ENCODE measurements at places on chromosomes 6 and 20.

DNA sequence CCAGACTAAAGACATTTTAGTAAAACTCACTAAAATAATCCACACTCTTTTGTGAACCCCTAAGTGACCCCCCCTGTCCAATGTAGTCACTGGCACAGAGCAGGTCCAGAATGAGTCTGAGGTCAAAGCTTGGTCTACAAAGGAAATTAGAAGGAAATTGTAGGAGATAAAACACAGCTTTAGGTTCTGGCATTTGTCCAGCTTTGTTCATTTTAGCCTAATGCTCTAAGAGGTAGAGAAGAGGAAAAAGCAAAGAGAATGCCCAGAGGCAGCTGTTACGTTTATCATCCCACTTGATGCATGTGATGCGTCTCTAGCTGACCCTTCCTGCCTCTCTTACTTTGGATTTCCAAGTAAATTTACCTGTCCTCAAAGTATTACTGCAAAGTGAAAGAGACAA is 62.5 kb downstream of the CNKSR3 start:
- DNase-seq, result no peak

GRCh38 chr6:22249711-22250350 is 47.0 kb downstream of the PRL start:
- DNase-seq, result no peak

- no peak for DNase-seq
These were observed 120.8 kb downstream of the CCDC170 start for GRCh38 chr6:151614630-151615029.

DNA sequence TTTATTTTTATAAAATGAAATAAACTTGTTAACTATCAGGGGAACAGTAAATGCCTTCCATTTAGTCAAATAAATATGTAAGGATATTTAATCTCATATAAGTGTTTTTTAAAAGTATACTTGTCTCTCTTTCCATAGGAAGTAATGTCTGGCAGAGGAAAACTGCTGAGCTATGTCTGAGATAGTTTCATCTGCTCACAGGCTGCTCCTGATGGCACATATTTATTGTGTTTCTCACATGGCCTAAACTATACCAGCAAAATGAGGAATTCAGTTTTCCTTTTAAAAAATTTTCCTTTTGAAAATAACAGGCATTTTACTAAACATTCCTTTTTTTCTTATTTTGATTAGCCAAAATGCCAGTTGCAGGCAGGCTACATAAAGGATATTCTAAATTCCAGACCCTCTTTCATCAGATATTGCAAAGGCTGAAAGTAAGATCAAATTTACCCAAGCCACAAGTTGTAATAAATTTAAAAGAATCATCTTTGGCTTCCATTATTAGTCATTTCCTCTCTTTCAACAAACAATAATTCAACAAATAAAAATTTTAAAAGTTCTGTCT is 60.1 kb upstream of the RNF146 start:
- no peak for DNase-seq

GRCh38 chr6:74366634-74367033 is 670.6 kb downstream of the CD109 start:
- no peak for DNase-seq

GRCh38 chr20:63309261-63310071 is 16.5 kb downstream of the COL20A1 start:
- DNase-seq, result peak; percentile 19

GRCh38 chr6:113881478-113881980 is 24.4 kb downstream of the MARCKS start:
- no peak for DNase-seq

DNA sequence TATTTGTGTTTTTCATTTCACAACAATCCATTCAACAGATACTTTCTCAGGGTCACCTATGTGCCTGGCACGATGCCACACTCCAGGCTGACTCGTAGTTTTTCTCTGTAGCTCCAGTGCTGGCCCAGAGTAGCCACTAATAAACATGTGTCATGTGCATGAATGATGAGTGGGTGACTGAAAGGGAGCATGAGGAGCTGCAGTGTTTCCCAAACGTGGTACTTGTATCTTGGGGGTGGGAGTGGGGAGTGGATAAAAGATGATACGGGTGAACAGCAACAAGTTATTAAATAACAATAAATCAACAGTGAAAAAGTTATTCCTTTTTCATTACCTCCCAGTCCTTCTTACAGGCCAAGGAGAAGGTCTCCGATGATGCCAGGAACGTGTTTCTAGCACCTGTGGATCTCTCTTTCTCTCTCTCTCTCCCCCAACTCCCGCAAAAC is 17.1 kb downstream of the SRXN1 start:
- DNase-seq, result no peak

GRCh38 chr6:144898052-144898689 is 613.0 kb downstream of the UTRN start:
- no peak for DNase-seq

DNA sequence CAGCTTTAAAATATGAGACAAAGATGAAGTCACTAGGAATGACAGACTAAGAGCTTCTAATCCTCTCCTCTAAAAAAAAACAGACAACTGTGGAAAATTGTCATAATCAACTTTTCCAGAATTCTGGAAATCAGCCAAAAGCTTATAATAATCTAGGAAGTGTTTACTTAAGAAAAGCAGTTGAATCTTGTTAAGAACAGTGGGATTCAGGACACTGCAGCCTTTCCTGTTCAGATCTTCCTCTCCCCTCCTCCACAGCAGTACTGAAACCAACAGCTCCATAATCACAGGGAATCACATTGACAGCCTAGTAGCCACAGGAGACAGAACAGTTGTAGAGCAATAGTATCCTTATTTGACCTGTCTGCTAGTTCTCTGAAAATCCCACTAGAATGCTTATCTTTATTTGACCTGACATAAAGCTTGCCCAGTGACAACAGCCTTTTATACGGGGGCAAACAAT is 41.6 kb downstream of the IBTK start:
- DNase-seq, result no peak

- DNase-seq, result no peak
These were observed 72.5 kb downstream of the SNX9 start for GRCh38 chr6:157895585-157895984.

DNA sequence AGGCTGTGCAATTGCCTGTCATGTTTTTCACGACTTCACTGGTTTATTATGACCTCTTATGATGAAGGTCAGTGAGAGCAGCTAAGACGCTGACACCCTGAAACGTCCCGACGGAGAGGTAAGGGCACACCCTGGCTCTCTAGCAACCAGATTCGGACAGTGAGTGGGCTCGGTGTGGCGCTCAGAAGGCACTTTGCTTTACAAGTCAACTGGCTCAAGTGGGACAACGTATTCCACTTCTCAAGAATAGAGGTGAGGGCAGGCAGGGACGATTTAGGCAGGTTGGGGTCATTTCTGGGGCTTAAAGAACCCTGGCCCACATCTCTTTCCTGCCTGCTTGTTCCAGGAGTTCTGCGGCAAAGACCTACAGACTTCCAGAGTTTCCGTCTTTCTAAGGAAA is 18.2 kb downstream of the RNASET2 start:
- no peak for DNase-seq
